Globus pallidus (tissue), 1 donor: ENCODE measurements at places on chromosomes 16 and 17.

GRCh38 chr17:72496461-72496860, 375.6 kb downstream of the SOX9 start:
- no peak for DNase-seq

GRCh38 chr17:45844695-45845375, at the start of gene SPPL2C:
TSS of gene SPPL2C (plus strand) at chr17:45844881. CDS start at chr17:45844907, 26 bp downstream.
- DNase-seq: no peak

DNA sequence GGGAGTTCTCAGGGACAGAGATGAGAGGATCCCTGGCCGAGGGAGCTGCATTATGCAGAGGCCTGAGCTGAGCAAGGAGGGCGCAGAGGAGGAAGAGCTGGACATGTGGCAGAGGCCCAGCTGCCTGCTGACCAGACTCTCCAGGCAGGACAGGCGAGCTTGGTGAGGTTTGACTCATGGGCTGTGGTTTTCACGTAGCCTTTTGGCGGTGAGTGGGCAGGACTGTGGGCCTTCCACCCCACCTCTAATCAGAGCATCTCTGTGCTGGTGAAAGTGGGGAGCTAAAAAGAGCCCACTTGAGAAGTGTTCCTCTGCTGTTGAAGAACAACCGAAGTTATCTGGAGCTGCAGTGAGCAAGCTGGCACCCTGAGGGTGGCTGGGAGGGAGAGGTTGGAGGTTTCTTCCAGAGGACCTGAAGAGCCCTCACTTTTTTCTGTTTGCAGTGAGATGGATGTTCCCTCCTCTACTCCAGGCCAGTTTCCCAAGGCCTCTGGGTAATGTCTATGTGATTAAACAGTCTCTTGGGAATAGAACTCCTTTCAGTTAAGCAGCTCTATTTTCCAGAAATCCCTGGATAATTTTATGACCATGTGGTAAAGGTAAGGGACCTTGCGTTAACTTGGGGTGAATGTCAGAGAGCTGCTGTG, 11.9 kb downstream of the EPN2 start:
- DNase-seq: peak; percentile 79

DNA sequence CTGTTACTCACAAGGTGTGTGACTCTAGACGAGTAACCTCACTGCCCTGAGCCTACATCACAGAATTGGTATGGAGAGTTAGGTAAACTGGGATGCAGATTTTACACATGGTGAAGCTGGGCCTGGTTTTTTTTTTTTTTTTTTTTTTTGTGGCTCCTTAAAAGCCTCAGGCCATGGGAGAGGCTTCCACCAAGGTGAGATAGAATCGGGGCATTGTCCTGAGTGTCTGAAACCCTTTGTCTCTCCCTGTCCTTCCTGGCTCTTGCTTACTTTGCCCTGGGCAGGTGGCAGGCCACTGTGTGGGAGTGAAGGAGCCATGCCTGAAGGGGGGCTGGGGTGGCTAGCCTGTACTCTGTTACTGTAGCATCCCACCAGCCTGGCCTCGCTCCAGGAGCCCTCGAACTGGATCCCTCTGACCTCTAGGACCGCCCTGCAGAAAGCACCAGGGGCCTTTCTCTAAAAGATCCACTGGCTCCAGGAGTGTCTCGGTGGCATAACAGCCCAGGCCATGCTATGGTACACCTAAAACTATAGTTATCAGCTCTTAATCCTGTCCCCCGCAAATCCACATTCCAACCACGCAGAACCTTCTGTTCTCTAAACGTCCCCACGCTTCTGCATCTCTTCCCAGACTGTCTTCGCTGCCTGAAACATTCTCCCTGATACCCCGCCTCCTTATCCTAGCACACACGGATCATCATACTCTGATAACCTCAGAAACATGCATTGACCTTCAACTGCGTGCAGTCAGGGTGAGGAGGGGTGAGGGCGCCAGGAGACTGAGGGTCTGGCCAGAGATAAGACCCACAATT, 1.7 kb upstream of the SLC13A2 start:
- no peak for DNase-seq

DNA sequence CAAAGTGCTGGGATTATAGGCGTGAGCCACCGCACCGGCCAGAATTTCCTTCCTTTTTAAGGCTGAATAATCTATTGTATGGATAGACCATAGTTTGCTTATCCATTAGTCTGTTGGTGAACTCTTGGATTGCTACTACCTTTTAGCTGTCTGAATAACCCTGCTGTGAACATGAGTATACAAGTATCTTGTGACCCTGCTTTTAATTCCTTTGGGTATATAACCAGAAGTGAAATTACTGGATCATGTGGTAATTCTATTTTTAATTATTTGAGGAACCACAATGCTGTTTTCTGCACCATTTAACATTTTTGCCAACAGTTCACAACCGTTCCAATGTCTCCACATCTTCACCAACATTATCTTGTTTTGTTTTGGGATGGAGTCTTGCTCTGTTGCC, 4.6 kb upstream of the OTOA start:
- no peak for DNase-seq

DNA sequence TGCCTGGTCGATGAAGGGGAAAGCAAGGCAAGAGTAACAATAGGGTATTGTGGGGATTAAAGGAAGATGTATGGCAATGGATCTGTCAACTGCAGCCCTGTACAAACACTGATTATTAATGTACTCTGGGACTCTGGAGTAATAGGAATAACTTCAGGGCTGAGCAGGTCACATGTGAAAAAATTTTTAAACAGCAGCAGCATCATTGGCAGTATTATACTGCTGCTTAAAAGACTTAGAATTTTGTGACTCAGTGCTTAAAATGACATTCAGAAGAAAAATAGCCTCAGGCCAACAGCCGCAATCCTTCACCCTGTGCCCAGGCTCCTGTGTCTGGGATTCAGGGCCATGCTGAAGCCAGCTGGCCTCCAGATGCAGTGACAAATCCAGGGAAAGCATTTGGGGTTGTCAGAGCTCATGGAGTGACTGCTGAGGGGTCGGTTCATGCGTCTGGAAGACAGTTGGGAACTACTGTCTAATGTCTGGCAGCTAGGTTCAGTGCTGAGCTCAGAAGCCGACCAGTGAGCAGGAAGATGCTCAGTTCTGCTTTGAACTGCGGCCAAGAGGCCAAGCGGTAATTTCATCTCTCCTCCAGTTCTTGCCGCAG, 22.2 kb downstream of the TEX2 start:
- DNase-seq: peak; percentile 41

DNA sequence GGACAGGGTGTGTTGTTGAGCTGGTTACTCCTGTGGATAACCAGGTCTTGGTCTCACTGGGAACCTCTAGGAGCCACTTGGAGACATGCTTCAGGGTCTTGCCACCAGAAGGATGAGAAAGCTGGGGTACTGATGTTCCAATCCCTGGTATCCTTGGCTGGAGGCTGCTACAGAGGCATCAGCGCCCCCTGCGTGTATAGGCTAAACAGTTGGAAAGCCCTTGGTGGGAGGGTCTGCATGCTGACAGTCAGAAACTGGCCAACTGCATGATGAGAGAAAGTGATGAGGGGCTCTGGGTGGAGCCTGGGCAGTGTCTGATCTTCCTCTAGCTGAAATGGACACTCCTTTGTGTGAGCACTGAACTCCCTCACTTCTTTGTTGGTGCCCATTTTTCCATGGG, 536.9 kb downstream of the XYLT1 start:
- DNase-seq: no peak

DNA sequence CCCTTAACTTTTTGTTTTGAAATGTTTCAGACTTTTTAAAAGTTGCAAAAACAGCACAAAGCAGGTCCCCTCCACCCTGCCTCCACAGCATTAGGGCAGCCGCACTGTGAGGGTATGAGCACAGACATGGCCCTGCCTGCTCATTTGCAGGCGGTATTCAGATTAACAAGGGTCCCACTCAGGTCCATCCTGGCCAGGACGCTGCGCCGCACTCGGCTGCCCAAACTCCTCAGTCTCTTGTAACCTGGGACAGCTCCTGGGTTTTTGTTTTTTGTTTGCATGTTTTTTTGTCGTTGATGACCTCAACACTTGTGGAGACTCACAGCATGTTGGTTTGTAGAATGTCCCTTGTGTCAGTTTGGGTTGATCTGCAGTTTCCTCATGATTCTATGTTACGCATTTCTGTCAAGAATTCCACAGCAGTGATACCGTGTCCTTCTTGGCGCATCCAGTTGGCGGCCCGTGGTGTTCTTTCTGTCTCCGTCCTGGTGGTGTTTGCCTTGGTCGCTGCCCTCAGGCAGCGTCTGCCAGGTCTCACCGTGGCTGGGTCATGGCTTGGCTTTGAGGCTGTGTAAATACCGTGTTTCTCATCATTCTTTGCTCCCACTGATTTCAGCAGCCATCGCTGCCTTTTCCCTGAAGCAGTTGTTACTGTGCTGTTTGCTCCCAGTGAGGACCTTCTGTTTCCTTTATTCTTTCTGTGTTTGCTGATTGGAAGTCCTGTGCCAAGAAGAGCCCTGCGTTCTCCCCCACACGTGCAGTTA, 18.5 kb downstream of the CRAMP1 start:
- DNase-seq: no peak

DNA sequence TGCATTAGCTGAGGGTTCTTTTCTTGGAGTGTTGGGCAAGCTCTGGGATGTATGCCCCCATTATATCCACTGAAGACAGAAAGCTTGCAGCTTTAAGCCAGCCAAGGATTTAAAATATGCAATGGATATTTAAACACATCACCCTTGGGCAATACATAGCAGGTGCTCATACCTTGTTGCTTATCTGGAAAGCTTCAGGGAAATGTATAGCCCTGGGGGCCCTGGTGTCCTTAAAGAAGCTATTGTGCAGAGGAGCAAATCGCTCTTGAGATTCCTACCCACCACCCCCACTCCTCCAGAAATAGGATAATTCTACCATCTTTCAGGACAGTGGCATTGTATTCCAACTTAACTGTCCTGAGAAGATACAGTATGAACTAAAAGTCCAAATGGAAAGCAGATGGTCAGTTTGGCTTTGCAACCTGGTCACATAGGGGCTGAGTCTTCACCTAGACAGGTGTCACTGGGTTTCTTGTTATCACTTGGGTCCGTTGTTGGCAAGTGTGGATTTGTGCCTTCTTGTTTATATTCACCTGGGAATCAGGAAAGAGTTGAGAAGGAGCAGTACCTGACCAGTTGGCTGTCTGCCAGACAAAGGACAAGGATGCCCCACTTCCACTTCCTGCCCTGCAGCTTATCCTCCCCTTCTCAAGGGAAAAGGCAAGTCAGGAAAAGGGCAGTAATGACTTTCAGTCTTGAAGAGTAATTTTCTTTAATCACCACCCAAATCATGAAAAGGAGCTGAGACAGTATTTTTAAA, 3.4 kb downstream of the ANKRD40CL start:
- DNase-seq: no peak

- DNase-seq: peak; percentile 50
These were observed 46.5 kb downstream of the GAS7 start for GRCh38 chr17:10151667-10152496.

DNA sequence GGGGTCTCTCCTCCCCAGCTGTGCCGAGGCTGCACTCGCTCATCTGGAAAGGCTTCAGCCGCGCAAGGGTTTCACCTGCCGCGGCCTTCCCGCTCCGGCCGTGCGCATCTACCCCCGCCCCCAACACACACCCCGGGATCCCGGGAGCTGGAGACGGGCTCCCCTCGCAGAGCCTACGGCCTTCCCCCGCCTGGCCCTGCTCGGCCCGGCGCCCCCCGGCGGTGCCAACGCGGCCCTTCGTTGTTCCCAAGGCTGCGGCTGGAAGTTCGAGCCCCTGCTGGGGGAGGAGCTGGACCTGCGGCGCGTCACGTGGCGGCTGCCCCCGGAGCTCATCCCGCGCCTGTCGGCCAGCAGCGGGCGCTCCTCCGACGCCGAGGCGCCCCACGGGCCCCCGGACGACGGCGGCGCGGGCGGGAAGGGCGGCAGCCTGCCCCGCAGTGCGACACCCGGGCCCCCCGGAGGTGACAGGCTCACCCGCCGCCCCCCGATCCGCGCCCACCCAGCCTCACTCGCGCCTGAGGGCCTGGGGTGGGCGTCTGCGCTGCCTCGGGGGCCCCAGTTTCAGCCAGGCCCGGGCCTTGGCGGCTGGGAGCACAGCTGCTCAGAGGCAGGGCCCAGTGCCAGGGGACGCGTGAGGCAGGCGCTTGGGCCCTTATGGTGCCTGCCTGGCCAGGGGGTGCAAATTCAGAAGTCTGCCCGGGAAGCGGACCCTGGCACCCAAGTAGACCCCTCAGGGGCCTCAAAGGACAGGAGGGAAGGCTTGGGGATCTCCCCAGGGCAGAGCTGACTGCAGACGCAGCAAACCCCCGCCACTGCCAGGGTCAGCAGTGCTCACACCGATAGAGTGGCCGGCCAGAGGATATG, 11.2 kb downstream of the GALK1 start:
- DNase-seq: peak; percentile 75

GRCh38 chr17:51166987-51167931, 1.0 kb downstream of the NME2 start:
- peak; percentile 25 for DNase-seq

DNA sequence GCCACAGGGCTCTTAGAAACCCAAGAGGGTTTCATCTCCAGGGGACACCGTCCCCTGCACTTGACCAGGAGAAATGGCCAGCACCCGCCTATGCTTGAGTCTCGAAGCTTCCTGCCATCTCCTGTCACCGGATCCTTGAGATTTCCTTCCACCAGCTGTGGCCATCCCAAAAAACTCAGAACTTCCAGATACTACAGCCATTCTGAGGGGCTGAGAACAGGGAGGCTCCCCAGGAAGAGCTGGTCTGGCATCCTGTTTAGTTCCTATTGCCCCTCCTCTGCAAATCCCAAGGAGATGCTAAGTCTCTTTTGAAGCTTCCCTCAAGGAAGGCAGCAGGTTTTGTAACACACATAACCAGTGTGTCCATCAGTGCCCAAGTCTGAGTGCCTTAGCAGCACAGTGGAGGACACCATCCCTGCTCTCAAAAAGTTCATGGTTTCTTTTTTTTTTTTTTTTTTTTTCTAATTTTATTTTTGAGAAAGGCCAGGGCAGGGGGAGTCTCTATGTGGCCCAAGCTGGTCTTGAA, 2.0 kb downstream of the UBALD2 start:
- no peak for DNase-seq

GRCh38 chr16:76389126-76389525, 111.9 kb downstream of the CNTNAP4 start:
- DNase-seq: no peak

GRCh38 chr17:65742403-65743307, 181.2 kb upstream of the AXIN2 start:
- no peak for DNase-seq

GRCh38 chr17:75394332-75394918, 11.1 kb downstream of the GRB2 start:
- no peak for DNase-seq

GRCh38 chr17:59479141-59479540, 86.3 kb upstream of the DHX40 start:
- no peak for DNase-seq

DNA sequence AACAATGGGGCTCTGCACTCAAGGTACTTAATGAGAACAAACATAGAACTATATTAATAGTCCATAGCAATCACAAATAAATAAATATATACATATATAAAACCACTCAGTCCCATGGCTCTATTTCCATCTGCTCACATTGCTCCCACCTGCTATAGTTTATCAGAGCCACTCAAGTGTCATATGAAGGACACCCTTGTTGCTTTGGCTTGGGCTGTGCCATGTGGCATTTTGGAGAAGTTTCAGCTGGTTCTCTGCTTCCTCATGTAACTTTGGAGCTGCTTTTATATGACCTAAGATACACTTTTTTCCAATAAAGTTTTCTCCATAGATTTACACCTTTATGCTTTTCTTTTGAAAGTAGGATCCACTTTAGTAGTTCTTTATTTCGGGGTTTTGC, 126.4 kb downstream of the KCNJ2 start:
- peak; percentile 33 for DNase-seq
